ENCODE measurements at places on chromosomes 5 and 9.

- no peak for DNase-seq
- H3K36me3 ChIP-seq, result no peaks in the 10 kb centered on the region
- peaks cover 36% of the 10 kb centered on the region for H3K4me1 ChIP-seq
- H3K27ac ChIP-seq, result peak overlapping the region; percentile 74
- H3K4me3 ChIP-seq, result no peak overlapping the region
Measured at GRCh38 chr5:142584891-142585290, 101.0 kb downstream of the FGF1 start.

DNA sequence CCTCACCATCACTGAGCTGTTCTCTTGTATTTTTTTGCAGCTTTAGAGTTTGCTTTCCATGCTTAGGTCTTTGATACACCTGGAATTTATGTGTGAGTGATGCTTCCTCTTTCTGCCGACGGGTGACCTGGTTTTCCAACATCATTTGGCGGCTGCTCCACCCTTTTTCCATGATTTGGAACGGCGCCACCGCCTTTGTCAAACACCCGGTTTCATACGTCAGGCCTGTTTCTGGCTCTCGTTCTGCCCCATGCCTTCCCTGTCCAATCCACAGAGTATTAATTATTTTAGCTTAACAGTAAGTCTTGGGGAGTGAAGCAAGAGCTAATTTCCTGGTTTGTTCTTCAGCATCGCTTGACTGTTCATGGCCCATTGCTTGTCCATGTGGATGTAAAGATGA lies 30.2 kb downstream of the CACNA1B start:
- H3K4me3 ChIP-seq, result no peak overlapping the region
- H3K27ac ChIP-seq, result no peak overlapping the region
- DNase-seq, result no peak
- no peaks in the 10 kb centered on the region for H3K36me3 ChIP-seq

DNA sequence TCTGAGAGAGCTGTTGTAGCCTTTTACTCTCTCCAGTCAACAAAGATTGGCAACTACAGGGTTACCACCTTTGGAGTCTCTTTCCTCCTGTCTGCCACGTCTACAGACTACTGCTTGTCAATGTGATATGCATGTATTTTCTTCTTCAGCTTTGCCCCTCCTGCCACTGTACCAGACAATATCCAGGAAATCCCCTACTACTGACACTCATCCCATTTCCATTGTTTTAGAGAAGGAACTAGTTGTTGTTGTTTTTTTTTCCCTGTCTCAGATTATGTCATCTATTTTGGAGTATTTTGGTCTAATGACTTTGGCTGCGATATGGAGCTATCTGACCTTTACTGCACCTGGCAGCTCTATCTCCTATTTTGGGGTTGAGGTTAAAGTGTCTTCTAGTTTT lies 50.1 kb upstream of the MACIR start:
- DNase-seq, result no peak
- no peaks in the 10 kb centered on the region for H3K27me3 ChIP-seq
- peaks cover 33% of the 10 kb centered on the region for H3K4me1 ChIP-seq
- peaks cover 23% of the 10 kb centered on the region for H3K36me3 ChIP-seq
- H3K27ac ChIP-seq, result no peak overlapping the region
- no peak overlapping the region for H3K4me3 ChIP-seq

DNA sequence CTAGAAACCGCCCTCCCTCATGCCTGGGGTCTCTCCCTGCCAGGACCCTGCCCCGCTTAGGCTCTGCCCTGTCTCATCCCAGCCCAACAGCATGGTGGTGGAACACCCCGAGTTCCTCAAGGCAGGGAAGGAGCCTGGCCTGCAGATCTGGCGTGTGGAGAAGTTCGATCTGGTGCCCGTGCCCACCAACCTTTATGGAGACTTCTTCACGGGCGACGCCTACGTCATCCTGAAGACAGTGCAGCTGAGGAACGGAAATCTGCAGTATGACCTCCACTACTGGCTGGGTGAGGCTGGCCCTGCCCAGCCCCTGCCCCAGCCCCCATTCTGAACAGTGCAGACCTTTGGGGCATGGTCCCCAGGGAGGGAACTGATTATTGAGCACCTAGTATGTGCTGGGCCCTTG lies 33.9 kb downstream of the GSN start:
- no peak for DNase-seq
- peaks cover 25% of the 10 kb centered on the region for H3K4me1 ChIP-seq
- H3K27ac ChIP-seq, result no peak overlapping the region

GRCh38 chr5:77869116-77869798 lies 93.1 kb upstream of the TBCA start:
- H3K4me1 ChIP-seq, result peaks cover 2% of the 10 kb centered on the region
- no peak overlapping the region for H3K4me3 ChIP-seq
- H3K27me3 ChIP-seq, result peaks cover 2% of the 10 kb centered on the region
- no peak for DNase-seq

DNA sequence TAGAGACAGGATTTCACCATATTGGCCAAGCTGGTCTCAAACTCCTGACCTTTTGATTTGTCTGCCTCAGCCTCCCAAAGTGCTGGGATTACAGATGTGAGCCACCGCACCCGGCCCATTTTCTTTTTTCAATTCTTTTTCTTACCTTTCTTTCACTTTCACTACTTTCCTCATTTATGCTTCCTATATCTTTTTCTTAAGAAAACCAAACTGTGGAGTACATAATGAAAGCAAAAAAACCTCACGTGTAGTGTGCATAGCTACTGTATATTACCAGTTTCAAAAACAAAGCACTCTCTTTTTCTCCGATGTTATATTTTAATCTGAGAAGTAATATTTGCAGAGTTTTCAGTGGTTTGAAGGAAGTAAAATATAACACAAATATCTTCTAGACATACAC lies 8.0 kb upstream of the CAST start:
- no peaks in the 10 kb centered on the region for H3K27me3 ChIP-seq
- no peak overlapping the region for H3K27ac ChIP-seq
- H3K36me3 ChIP-seq, result no peaks in the 10 kb centered on the region
- peaks cover 58% of the 10 kb centered on the region for H3K4me1 ChIP-seq

- peaks cover 27% of the 10 kb centered on the region for H3K27me3 ChIP-seq
- no peaks in the 10 kb centered on the region for H3K36me3 ChIP-seq
- H3K4me3 ChIP-seq, result no peak overlapping the region
- DNase-seq, result no peak
- no peak overlapping the region for H3K27ac ChIP-seq
Measured at GRCh38 chr5:139982975-139983240, 60.2 kb downstream of the NRG2 start.

- H3K27me3 ChIP-seq, result no peaks in the 10 kb centered on the region
- DNase-seq, result peak; percentile 75
- H3K4me1 ChIP-seq, result peaks cover 2% of the 10 kb centered on the region
- H3K27ac ChIP-seq, result no peak overlapping the region
Measured at GRCh38 chr9:92639791-92640271, 30.1 kb downstream of the IPPK start.

DNA sequence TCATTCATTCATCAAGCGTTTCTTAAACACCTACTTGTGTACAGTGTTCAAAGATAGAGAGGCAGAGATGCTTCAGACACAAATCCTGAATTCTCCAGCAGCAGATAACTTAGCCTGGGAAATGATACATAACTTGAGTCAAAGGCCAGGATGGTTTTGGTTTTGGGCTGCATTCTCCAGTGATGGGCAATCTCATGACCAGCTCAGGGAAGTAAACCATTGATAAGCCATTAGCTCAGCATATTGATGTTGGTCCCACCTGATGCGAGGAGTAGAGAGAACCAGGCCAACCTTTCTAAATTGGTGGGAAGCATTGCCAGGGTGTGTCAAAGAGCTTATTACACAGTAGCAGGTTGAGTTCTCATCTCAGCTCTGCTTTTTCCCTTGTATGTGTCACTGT lies 53.0 kb downstream of the SH3RF2 start:
- DNase-seq, result no peak
- no peak overlapping the region for H3K27ac ChIP-seq
- no peaks in the 10 kb centered on the region for H3K36me3 ChIP-seq
- no peak overlapping the region for H3K4me3 ChIP-seq
- H3K27me3 ChIP-seq, result no peaks in the 10 kb centered on the region

GRCh38 chr5:139797856-139798510 lies 2.4 kb downstream of the PSD2 start:
- no peak for DNase-seq
- H3K4me1 ChIP-seq, result peaks cover 2% of the 10 kb centered on the region
- H3K36me3 ChIP-seq, result no peaks in the 10 kb centered on the region
- H3K27me3 ChIP-seq, result peaks cover 86% of the 10 kb centered on the region
- H3K4me3 ChIP-seq, result no peak overlapping the region

GRCh38 chr9:106432631-106433030 lies 430.3 kb upstream of the ZNF462 start:
- H3K36me3 ChIP-seq, result no peaks in the 10 kb centered on the region
- H3K4me3 ChIP-seq, result no peak overlapping the region
- no peak for DNase-seq
- no peak overlapping the region for H3K27ac ChIP-seq
- peaks cover 5% of the 10 kb centered on the region for H3K27me3 ChIP-seq
- no peaks in the 10 kb centered on the region for H3K4me1 ChIP-seq

- H3K27ac ChIP-seq, result no peak overlapping the region
- DNase-seq, result no peak
- H3K27me3 ChIP-seq, result no peaks in the 10 kb centered on the region
- peaks cover 21% of the 10 kb centered on the region for H3K4me1 ChIP-seq
Measured at GRCh38 chr9:109302606-109303005, 18.3 kb downstream of the EPB41L4B start.

- no peaks in the 10 kb centered on the region for H3K36me3 ChIP-seq
- H3K4me3 ChIP-seq, result no peak overlapping the region
- no peak overlapping the region for H3K27ac ChIP-seq
- H3K27me3 ChIP-seq, result no peaks in the 10 kb centered on the region
- no peak for DNase-seq
- peaks cover 22% of the 10 kb centered on the region for H3K4me1 ChIP-seq
Measured at GRCh38 chr9:21690561-21690960, 111.9 kb upstream of the MTAP start.

GRCh38 chr9:98442114-98442513 lies 186.7 kb upstream of the TBC1D2 start:
- H3K4me3 ChIP-seq, result no peak overlapping the region
- no peak overlapping the region for H3K27ac ChIP-seq
- peaks cover 22% of the 10 kb centered on the region for H3K27me3 ChIP-seq
- H3K36me3 ChIP-seq, result no peaks in the 10 kb centered on the region

GRCh38 chr5:139698490-139699146 lies 50.5 kb downstream of the CXXC5 start:
- peaks cover 74% of the 10 kb centered on the region for H3K4me1 ChIP-seq
- DNase-seq, result peak; percentile 95
- no peaks in the 10 kb centered on the region for H3K27me3 ChIP-seq
- peak overlapping the region; percentile 99 for H3K27ac ChIP-seq
- no peaks in the 10 kb centered on the region for H3K36me3 ChIP-seq

DNA sequence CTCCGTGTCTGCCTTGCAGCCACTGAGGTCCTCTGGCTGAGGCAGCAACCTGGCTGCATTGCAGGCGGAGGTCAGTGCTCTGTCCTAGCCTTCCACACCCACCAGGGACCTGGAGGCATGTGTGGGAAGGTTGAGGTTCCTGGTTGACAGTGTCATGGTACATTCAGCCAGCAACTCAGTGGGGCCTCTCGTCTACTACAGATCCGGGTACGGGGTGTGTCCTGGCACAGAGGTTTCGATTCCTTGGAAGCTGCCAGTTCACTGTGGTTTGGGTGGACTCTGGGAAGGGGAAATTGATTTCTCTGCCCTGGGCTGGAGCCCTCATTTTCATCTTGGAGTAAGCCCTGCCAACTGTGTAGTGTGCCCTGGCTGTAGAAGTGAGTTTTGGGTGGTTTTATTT lies 45.1 kb downstream of the PDE8B start:
- DNase-seq, result no peak
- H3K27ac ChIP-seq, result no peak overlapping the region
- peaks cover 50% of the 10 kb centered on the region for H3K27me3 ChIP-seq
- H3K4me1 ChIP-seq, result no peaks in the 10 kb centered on the region
- no peak overlapping the region for H3K4me3 ChIP-seq

DNA sequence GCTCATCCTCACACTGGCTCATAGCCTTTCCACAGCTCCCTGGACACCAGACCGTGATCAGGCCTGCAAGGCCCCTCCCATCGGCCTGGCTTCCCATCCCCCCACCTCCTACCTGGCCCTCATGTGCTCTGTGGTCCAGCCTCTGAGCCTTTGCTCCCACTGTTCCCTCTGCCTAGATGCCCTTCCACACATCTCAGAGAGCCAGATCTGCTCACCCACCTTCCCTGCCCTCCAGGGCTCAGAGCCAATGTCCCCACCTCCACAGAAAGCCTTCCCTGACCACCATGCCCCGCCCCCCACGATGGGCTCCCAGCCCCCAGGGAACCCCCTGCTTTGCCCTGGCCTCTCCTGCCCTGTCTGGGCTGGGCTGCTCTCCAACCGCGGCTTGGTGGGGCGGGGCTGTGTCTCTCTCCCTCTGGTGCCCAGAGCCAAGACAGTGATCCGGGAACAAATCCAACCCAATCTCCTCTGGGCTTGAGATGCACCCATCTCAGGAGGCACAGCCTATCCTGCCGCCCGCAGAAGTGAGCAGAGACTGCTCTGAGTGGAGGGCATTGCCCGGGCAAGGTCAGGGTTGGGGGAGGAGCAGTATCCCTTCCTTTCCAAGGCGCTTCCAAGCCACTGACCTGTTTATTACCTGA lies 1.6 kb downstream of the NINJ1 start:
- no peak overlapping the region for H3K4me3 ChIP-seq
- peaks cover 57% of the 10 kb centered on the region for H3K4me1 ChIP-seq
- no peak for DNase-seq
- H3K27me3 ChIP-seq, result no peaks in the 10 kb centered on the region

DNA sequence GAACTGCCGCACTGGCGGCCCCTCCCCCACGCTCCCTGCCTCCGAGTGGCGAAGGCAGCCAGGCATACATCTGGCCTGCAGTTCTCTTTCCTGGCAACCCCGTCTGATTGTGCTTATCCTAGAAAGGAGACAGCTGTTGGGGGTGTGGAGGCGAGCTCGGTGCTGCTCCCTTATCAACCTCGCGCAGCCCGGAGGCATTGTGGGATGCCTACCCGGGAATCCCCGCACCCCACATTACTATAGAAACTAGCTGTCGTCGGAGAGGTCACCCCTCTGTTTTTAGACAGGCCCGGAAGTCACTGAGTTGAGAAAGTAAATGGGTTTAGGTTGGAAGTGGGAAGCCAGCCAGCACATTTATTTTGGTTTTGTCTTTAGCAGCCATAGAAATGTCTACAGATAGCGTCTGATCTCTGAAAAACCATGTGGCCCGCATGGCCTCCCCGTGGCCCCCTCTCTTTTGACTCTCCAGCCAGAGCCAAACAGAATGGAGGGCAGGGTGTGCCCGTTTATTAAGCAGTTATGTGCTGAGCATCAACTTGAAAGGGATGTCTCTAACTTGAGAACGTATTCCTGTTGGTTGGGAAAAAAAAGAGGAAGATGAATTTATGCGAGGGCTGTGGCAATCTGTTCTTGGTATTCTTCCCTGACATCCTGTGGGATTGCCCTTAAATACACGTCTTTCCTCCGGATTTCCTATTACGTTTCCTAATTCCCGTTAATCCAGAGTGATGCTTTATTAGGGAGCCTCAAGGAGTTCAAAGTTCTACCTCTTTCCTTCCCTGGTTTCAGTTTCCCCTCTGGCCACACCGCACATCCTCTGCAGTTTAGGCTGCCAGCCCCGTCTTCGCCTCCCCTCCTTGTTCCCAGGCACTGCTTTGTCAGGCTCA lies 3.9 kb downstream of the STC2 start:
- H3K36me3 ChIP-seq, result peaks cover 77% of the 10 kb centered on the region
- peak; percentile 92 for DNase-seq
- H3K4me3 ChIP-seq, result peak overlapping the region; percentile 98
- no peaks in the 10 kb centered on the region for H3K27me3 ChIP-seq
- peak overlapping the region; percentile 98 for H3K27ac ChIP-seq
- peaks cover 73% of the 10 kb centered on the region for H3K4me1 ChIP-seq

Data from osteocyte (in vitro differentiated cells).